ENCODE measurements at places on chromosomes 13 and 19.

DNA sequence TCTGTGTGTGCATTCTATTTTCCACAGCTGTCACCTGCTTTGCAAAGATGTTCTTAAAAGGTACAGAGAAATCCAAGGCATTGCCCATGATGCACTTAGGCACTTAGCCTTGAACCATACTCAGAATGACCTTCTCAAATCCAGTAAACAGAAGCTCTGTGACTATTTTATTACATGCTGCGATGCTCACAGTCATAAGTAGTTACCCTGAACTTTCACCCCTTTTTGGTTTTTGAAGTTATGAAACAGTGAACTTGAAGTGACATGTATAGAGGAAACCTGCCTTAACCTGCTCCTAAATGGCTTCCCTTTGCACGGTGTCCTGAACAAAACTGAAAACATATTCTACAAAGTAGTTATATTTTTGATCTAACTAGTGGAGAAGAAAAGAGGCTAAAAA is 100.4 kb downstream of the SLC10A2 start:
- DNase-seq = no peak

GRCh38 chr13:56886398-56886797 is 254.3 kb upstream of the PRR20A start:
- DNase-seq = no peak

DNA sequence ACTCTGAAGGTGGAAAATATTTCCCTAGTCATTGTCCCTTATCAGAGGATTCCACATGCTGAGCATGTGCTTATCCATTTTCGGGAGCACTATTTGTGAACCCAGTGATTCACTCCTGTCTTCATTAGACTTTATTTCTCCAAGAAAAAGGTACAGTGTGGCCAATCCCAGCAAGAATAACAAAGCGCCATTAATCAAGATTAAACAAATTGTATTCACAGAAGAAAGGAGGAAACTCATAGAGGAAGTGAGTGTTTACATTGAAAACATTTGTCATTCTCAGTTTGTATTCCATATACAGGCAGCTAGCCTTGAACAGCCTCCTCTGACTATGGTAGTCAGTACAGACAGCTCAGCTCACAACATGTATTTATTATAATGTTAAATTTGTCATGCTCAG is 1669.9 kb upstream of the SPRY2 start:
- DNase-seq = no peak

GRCh38 chr19:57815247-57816075 is 748 bp upstream of the ZNF552 start:
- DNase-seq = no peak

GRCh38 chr13:106691341-106691740 is 123.4 kb upstream of the ARGLU1 start:
- no peak for DNase-seq

- DNase-seq = no peak
Measured at GRCh38 chr13:48232420-48233045, 473 bp upstream of the ITM2B start.

- no peak for DNase-seq
Measured at GRCh38 chr13:112820318-112820717, 130.5 kb downstream of the ATP11A start.

GRCh38 chr13:98403076-98403475 is 173.8 kb downstream of the STK24 start:
- DNase-seq = no peak

- DNase-seq = no peak
Measured at GRCh38 chr19:4815426-4816201, 15.9 kb downstream of the TICAM1 start.

GRCh38 chr13:48043789-48044503 is 6.4 kb downstream of the NUDT15 start:
- DNase-seq = no peak

GRCh38 chr19:10885201-10886169 is 14.1 kb downstream of the CARM1 start:
- no peak for DNase-seq

GRCh38 chr13:73109288-73109899 is 50.6 kb downstream of the KLF5 start:
- no peak for DNase-seq

GRCh38 chr13:44819245-44819644 is 170.0 kb downstream of the NUFIP1 start:
- no peak for DNase-seq

- no peak for DNase-seq
Measured at GRCh38 chr19:8640402-8641004, 10.1 kb downstream of the NFILZ start.

GRCh38 chr13:59435024-59435423 is 728.7 kb downstream of the DIAPH3 start:
- DNase-seq = no peak

- no peak for DNase-seq
Measured at GRCh38 chr13:34347784-34348573, 530.0 kb downstream of the RFC3 start.

DNA sequence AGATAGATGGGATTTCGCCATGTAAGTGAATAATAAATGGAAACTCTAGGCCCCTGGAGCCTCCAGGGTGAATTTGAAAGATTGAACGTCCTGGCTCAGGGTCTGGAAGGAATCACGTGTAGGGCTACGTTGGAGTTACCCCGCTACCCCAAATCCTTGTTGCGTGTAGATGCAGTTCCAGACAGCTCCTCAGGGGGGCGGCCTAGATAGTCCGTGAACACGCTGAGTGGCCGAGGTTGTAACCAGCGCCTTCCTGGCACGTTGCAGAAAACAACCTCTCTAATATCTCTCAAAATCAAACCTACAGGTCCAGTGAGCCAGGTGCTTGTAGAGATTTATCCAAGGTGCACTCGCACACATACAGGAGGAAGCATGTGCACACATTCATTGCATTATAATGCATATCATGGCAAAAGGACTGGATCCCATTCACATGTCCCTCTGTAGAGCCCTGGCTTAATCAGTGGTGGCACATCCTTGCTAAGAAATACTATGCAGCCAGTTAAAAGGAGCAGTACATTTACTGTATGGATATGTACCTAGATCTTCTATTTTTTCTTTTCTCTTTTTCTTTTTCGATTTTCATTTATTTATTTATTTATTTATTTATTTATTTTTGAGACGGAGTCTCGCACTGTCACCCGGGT is 2.5 kb upstream of the KEAP1 start:
- DNase-seq = no peak

DNA sequence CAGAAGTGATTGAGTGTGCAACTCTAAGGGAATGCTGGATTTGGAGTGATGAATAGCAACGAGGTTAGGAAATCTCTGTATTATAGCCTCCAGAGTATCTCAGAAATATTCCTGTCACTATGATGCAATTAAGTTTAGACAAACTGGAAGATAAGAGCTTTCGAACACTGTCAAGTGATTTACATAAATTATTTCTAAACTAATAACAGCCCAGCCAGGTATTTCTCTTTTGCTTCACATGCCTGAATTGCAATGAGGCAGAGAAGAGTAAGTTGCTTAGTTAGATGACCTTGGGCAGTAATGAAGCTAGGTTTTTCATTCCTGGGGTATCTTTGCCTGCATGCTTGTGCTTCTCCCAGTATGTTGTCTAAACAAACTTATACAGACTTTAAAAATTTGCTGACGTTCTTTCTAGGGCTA is 134.5 kb downstream of the LMO7 start:
- DNase-seq = no peak

DNA sequence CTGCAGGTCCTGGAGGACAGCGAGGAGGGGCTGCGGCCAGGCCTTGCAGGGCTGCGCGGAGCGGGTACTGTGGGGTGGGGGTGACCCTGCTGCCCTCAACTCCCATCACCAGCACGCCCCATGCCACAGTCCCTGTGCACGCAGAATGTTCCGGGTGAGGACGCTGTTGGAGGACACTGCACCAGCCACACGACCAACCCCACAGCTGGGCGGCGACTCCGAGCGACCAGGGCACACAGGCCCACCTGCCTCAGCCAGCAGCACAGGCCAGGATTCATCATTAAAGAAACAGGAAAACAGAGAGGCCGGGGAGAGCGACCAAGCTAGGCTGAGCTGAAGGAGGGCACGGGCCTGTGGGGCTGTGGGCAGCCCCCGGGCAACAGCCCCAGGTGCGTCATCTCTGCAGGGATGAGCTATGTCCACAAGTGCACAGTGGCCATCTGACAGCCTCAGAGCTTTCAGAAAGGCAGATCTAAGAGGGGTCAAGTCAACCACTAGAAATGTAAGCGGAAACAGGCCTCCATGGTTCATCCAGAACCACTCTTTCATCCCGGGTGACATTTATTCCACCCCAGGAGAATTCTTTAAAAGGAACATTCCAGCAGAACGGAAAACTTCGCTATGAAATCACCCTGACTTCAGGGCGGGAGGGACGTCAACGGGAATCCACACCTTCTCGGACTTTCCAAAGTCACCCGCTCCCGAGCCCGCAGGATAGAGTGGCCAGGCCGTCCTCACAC is 1.5 kb downstream of the GAS6 start:
- DNase-seq = no peak

- DNase-seq = no peak
Measured at GRCh38 chr19:27675771-27676170, 1537.2 kb downstream of the UQCRFS1 start.

DNA sequence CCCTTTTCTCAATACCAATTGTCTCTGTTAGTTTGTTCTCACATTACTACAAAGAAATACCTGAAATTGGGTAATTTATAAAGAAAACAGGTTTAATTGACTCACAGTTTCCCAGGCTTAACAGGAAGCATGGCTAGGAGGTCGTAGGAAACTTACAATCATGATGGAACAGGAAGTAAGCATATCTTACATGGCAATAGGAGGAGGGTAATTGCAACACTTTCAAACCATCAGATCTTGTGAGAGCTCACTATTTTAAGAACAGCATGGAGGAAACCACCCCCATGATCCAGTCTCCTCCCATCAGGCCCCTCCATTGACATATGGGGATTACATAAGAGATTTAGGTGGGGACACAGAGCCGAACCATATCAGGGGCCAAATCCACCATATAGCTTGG is 1210.1 kb upstream of the SPRY2 start:
- no peak for DNase-seq

DNA sequence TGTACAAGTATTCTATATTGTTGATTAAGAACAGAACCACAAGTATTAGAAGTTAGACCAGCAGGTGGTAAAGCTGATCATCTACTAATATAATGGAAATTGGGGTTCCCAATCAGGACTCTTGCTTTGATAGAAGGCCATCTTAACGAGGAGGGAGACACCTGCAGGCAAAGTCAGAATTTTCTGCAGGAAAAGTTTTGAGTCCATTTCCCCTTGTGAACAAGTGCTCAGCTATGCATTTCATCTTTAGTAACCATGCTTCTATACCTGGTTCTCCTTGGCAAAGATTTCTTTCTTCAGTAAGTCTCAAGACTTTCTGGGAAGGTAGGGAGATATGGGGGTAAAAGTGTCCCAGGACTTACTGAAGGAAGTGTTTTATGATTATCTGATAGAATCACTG is 36.1 kb upstream of the USPL1 start:
- DNase-seq = no peak

GRCh38 chr13:33351319-33351718 is 65.8 kb upstream of the STARD13 start:
- no peak for DNase-seq

DNA sequence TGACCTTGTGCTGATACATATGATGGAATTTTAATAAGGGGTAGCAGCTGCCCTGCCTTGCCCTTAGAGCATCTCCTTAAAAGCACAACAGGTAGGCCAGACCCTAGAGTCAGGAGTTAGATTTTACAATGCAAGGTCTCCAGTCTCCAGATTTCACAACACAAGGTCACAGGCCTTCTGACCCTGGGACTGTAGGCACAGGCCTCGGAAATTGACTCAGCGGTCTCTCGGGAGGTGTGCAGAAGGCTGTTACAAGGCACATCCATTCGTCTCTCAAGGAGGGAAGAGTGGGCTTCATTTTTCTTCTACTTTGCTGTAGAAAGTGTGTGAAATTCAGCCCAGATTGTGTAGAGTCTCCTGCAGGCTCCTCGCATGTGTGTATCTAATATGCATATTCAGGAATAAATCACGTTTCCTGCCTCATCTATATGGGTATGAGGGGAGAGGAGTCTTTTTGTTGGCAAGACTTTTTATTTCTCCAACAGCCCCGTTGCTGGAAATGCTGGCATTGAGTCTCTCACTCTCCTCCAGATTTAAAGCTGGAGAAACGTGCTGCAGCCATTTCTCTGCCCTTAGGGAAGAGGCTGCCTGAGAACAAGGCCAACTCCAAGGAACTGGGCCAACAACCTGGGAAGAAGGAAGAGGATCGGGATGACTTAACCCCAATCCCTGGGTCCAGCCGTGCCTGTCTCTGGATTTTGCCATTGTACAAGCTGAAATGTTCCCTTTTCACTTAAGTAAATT is 24.5 kb downstream of the UQCRFS1 start:
- no peak for DNase-seq

- DNase-seq = no peak
Measured at GRCh38 chr13:79775830-79776229, 294.9 kb downstream of the NDFIP2 start.
